CD4-positive, alpha-beta T cell treated with Interleukin-4 for 4 hours (primary cell): ENCODE measurements at places on chromosomes 12 and 14.

- no peak for DNase-seq
Observed at GRCh38 chr12:109949089-109949488, 47.1 kb downstream of the GIT2 start.

GRCh38 chr12:69348162-69348938 lies at the start of gene LYZ:
Gene LYZ, plus strand, starts transcription at chr12:69348381. Its CDS starts 28 bp downstream, at chr12:69348409.
- DNase-seq: no peak

GRCh38 chr12:49413796-49414195 lies 46.5 kb downstream of the SPATS2 start:
- DNase-seq: no peak

GRCh38 chr14:99391671-99392070 lies 89.0 kb downstream of the SETD3 start:
- DNase-seq: no peak

DNA sequence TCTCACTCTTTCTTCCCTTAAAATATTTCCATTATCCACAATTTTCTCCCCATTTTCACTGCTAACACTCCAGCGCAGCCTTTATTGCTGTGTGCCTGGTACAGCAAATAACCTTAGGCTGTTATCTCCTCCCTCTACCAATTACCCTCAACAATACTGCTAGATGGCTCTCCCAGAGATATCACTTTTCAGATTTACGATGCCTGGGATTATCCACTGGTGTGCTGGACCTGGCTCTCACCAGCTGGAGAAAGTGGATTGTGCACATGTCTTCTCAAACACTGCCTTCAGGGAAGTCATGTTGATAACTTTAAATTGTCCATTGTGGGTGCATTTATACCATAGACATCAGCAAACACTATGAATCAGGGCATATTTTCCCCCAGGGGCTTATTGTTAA lies 101.9 kb upstream of the ADAMTS20 start:
- DNase-seq: no peak

- DNase-seq: no peak
Observed at GRCh38 chr12:54369597-54370131, 5.4 kb upstream of the GPR84 start.

GRCh38 chr14:58709949-58710348 lies 72.2 kb downstream of the DACT1 start:
- DNase-seq: no peak

DNA sequence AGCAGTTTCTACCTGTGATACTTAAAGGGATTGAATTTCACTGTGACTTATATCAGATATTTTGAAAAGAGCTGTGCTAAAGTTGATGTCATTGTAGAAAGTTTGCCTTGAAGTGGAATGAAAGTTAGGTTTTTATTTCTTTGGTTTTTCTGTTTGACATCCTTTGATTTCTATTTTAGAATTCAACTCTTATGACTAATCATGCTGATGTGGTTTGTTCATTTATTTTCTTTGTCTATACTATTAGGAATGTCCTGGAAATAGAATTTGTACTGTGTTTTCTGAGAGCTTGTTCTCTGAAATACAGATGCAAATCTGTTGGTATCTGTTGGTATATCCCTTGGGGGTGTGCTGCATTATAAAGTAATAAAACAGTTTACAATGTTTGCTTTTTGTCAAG lies 3.3 kb downstream of the CNOT2 start:
- DNase-seq: no peak

- no peak for DNase-seq
Observed at GRCh38 chr12:127360580-127360979, 906.4 kb upstream of the TMEM132C start.

- no peak for DNase-seq
Observed at GRCh38 chr12:88994971-88995370, 357.3 kb downstream of the DUSP6 start.

- DNase-seq: no peak
Observed at GRCh38 chr12:26867080-26867479, 34.1 kb upstream of the ITPR2 start.

DNA sequence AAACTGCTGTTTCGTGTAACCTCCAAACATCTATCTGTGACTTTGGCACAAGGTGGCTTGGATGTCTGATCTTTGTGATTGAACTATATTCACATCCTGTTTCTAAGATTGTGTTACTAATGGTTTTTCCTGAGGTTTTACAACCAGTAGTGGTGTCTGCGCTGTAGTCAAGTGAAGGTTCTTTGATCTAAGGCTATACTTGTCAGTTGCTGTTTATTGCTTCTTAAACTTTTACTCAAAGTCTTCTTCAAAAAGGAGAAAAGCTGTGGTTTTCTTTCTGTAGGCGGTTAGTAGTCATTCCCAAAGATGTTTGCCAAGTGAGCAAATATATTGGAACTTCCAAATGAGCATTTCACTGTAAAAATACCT lies 12.3 kb upstream of the CALM1 start:
- DNase-seq: peak; percentile 81

GRCh38 chr12:81354327-81354932 lies 276.6 kb downstream of the ACSS3 start:
- no peak for DNase-seq

DNA sequence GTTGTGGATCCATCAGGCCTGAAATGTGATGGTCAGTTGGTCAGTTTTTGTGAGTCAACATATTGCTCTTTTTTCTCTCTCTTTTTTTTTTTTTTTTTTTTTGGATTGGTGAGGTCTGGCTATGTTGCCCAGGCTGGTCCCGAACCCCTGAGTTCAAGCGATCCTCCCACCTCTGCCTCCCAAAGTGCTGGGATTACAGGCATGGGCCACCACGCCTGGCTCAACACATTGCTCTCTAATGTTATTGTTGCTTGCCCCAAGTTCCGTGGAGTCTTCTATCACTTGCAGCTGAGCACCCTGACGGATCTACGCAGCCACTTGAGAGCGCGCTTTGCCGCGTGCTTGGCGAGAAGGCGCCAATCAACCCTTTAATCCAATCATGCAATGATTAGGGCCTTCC lies 69.5 kb upstream of the DIO3 start:
- DNase-seq: no peak

DNA sequence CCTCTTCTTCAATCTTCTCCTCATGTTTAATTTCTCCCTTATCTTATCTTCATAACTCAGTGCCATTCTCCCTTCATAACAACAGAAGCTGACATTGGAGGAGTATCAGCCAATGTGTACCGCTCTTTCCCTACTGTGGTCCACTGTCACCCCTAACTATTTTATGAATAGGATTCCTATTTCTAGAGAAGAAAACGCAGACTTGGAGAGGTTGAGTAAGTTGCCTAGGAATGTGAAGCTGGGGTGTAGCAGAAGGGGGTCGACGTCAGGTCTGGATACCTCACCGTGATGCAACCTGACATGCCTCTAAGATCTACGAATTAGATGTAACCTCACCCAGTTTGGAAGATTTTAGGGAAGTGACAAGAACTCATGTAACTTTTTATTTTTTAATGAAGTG lies 17.1 kb downstream of the LMO3 start:
- no peak for DNase-seq

GRCh38 chr12:110966081-110966760 lies 45.8 kb upstream of the MYL2 start:
- no peak for DNase-seq

DNA sequence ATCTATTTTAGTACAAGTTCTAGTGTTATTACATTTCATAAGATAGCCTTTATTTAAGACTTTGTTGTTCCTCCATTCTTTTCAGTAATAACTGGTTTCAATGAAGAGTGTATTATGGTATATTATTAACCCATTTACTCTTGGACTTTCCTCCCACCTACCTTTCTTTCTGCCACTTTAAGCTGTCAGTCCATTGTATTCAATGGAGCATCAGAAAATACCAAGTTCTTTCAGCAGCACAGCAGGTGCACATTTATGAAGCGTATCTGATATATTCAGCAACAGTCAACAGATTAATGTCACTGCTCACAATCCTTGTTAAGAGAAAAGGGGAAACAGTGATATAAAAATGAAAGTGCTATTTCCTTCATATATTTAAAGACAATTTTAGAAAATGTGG lies 660.9 kb downstream of the C12orf50 start:
- no peak for DNase-seq

- no peak for DNase-seq
Observed at GRCh38 chr14:102923201-102923924, 900 bp downstream of the AMN start.

DNA sequence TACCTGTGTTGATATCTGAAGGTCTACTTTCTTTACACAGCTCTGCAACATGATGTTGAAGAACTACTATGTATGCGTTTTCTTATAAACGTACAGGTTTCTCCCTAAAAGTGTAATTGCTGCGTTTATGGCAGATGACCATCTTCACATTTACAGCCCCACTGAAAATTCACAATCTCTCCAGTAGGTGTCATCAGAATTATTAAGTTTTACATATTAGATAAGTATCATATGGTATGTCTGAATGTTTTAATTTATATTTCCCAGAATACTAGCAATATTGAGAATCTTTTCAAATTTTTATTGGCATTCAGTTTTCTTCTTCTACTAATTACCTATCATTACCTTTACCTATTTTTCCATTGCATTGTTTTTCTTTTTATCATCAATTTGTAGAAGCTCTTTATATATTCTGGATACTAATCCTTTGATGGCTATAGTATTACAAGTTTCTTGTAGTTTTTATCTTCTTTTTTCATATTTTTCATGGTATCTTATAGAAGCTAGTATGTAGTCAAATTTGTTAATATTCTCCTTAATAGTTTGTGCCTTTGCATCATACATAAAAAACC lies 123.5 kb downstream of the CAPZA3 start:
- DNase-seq: peak; percentile 17

DNA sequence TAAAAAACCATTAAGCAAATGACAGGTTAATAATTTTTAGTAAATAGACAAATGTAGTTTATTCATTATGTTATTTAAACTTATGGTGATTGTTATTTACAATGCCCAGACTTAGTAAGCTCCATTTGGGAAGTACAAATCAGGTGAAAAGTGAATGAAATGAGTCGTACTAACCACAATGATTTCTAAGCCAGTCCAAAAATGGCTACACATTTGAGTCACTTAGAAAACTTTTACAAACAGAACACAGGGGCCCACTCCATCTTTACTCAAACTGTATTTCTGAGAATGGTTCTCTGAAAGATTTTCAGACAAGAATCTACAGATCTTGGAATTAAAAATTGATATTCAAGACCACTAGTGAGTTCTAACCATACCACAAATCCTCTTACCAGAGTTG lies 653.3 kb upstream of the MIS18BP1 start:
- no peak for DNase-seq

DNA sequence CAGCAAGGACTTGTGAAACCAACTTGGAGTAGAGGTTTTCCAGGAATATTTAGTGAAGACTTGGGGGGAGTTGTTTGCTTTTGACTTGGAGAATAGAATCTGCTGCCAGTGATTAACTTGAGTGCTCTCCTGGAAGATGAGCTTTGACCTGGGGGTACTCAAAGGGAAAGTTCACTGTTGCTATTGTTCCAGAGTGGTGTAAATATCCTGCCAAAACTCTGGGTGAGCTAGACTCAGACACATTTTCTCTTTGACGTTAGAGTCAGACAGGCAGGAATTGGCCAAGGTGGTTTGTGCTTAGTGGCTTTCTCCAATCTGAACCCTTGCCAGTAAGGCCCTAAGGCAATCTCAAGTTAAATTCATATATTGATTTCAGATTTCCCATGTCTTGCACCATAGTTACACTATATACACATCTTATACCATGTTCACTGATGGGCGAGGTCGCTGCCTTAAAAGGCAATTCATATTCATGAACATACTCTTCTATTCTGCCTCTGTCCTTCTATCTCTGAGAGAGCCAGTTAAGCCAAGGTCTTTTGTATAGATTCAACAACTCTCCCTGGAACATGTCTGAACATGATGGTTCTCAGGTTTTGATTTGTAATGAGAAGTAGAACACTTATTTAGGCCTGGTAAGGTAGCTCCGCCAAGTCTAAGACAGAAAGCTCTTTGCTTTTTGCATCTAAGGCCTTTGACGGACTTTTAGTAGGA lies 204.6 kb upstream of the SLC38A2 start:
- DNase-seq: no peak

GRCh38 chr14:51251486-51251885 lies 11.4 kb downstream of the TMX1 start:
- DNase-seq: no peak

GRCh38 chr12:108765289-108765764 lies 34.0 kb upstream of the CORO1C start:
- no peak for DNase-seq

GRCh38 chr14:75188520-75189268 lies 12.3 kb upstream of the TMED10 start:
- DNase-seq: peak; percentile 25
